ENCODE measurements at places on chromosomes 12 and 14.

GRCh38 chr14:72888636-72889201 is 5.2 kb downstream of the DPF3 start:
- no peak for DNase-seq

DNA sequence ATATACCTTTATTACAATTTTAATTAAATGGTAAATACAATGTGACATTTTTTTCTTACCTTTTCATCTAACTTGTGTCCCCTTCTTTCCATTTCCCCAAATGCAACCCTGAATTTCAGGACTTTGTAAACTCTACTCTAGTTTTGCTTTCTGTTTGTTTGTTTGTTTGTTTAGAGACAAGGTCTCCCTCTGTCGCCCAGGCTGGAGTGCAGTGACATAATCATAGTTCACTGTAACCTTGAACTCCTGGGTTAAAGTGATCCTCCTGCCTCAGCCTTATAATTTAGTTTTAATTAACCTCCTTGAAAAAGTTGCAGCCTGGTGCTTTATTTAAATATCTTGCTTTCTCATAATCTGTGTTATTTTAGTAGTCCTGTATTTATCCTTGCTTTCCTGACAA is 59.0 kb upstream of the MON2 start:
- DNase-seq = no peak

DNA sequence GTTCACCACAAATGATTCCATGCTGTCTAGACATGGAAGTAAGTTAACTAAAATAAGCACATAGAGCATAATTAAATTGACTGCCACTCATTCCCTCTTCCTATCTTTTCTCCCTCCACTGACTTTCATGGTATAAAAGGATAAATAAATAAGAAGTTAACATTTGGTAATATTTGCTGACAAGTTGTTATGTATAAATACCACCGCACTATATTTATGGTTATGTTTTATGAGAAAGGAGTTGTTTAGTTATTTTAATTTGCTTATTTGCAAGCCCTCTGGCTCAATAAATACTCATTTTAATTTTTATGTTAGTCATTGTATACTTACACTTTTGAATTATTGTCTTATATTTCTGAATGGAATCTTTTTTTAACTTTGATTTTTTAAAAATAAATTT is 113.5 kb downstream of the MIPOL1 start:
- no peak for DNase-seq

GRCh38 chr12:58378028-58378427 is 436.7 kb downstream of the ATP23 start:
- DNase-seq = no peak

DNA sequence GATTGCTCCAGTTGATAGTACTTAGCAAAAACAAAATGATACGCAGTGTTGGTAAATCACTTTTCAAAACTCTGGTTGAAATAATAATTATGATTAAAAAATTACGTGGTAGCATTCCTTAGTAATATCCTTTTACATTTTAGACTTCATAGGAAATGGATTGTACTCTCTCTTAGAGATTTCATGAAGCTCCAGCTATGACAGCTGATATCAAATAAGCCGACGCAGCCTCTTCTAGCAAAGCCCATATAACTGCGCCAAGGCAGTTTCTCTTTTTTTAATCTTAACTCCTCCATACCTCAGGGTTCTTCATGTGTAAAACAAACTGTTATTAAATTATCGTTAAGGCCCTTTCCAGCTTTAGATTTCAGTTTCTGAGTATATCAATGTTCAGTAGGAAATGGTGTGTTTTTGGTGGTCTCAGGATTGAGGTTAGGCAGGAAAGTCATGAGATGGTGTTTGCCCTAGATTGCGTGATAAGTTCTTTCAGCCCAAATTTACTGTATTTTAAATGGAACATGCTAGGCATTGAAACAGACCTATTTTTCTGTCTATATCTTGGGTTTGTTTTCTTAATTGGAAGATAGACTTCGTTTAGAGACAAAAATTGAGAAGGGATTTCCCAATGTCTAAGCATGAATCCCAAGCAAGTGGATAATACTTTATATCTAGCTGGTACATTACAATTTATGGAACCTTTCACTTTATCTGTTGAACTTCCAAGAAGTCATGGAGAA is 902 bp upstream of the CFL2 start:
- DNase-seq = no peak

DNA sequence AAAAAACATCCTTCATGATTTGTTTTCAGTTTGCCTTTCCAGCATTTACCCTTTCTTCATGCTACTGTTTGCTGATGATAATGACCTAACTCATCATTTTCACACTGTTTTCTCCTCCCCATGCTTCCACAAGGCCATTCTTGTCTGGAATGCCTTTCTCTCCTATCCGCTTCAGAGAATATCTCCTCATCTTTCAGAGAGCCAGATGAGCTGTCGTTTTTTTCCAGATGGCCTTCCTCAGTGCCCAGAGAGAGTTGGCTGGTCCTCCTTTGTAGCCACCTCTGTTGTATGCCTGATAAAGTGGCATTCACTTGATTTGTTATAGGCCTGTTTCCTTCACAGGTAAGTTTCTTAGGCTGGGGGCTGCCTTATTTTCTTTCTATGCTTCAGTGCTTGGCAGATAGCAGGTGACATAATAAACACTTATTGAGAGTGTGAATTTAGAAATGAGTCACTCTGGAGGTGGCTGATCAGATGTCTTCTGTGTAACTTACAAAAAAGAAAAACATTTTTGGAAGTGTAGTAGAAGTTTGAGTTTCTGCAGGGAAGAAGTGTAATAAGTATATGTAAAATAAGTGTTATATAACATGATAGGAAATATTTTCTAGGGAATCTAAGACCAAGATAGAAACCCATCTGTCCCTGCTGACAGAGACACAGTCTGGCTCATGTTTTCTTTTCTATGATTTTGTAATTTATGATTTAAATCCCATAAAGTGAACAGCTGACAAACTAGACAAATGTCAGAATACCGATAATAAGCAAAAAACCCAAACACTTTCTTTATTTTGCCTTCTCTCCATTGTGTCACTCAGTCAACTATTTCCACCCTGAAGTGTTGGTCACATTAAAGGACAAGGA is 174.5 kb downstream of the DACT1 start:
- no peak for DNase-seq

DNA sequence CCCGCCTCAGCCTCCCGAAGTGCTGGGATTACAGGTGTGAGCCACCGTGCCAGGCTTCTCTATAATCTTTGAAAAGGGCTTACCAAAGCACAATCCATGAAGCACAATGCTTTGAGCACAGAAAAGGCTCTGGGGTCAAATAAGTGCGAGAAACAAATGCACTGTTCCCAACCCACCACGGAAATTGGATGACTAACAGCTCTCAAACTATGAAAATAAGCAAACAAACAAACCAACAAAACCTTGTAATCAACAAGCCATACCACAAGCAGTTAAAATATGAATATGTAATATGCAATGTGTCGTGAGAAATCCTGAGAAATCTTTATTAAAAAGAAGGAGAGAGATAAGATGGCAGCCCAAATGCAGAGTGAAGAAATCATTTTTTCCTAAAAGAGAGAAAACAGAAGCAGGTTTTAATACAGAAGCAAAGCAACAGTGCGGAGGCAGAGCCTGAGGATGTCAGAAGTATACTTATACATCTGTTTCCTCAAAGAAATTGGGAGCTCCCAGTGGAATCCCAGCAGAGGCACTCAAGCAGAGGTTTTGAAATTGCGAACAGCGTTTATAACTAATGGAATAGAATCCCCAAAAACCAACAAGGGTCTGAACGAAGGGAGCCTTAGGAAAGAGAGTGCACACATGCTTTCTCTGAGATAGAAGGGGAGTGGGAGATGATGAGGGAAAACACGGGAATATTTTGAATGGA is 17.1 kb downstream of the SMCO2 start:
- no peak for DNase-seq

- DNase-seq = no peak
Observed at GRCh38 chr12:106704081-106704480, 70.4 kb upstream of the RIC8B start.

DNA sequence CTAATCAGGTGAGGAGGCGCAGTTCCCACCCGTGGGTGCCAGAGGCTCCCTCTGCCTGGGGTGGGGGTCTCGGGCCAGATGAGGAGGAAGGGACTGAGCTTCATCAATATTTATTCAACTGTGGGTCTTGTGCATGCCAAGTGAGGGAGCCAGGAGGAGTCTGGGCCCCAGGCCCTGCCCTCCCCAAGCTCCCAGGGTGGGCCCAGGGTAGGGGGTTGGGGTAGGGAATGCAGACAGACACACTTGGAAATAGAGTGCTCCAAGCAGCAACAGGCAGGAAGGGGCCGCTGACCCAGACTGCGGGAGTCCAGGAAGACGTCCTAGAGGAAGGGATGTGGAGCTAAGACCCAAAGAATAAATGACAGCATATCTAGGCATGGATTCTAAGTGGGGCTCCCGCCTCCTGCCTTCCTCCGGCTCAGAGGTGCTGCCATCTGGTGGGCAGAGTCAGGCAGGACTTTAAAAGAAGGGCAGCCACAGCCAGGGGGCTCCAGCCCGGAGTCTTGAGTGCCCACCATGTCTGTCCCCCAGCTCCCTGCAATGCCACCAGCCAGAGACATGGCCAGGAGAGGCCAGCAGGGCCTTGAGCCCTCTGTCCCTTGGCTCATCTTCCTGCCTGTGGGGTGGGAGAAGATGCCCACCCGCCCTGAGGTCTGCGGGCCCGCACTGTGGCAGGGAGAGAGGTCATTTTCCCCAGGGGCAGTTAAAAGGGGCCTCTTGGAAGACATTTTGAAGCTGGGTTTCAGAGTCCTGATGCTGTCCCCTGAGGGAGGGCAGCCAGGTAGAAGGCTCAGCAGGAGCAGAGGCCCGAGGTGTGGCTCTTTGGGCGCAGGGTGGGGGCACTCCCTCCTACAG is 70.1 kb downstream of the PHETA1 start:
- DNase-seq = peak; percentile 17

- no peak for DNase-seq
Observed at GRCh38 chr12:26239122-26239851, 43.9 kb downstream of the SSPN start.

- DNase-seq = peak; percentile 21
Observed at GRCh38 chr12:53499266-53500141, at the start of gene MAP3K12. MAP3K12 (minus strand) TSS chr12:53499458; CDS start chr12:53487391, 12,067 bp downstream.

GRCh38 chr12:76765598-76765997 is 1.7 kb downstream of the ZDHHC17 start:
- no peak for DNase-seq

GRCh38 chr14:72613231-72613974 is 280.5 kb downstream of the DPF3 start:
- no peak for DNase-seq

- no peak for DNase-seq
Observed at GRCh38 chr12:32062881-32063280, 43.8 kb upstream of the BICD1 start.

DNA sequence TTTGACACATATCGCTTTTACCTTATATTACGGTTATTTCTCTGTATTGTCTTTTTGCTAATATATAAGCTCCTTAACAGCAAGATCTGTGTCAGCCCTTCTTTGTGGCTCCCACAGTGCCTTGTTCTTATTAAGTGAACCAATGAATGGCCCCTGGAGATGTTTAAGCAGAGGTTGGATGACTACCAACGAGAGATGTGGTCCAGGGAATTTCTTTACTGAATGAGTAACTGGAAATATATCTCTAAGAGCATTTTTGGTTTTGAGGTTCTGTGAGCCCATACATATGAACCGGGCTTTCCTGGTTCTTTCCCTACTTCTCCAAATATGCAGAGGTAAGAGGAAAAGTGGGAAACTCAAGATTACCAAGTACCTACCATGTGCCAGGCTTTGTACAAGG is 23.5 kb downstream of the CALCOCO1 start:
- no peak for DNase-seq

DNA sequence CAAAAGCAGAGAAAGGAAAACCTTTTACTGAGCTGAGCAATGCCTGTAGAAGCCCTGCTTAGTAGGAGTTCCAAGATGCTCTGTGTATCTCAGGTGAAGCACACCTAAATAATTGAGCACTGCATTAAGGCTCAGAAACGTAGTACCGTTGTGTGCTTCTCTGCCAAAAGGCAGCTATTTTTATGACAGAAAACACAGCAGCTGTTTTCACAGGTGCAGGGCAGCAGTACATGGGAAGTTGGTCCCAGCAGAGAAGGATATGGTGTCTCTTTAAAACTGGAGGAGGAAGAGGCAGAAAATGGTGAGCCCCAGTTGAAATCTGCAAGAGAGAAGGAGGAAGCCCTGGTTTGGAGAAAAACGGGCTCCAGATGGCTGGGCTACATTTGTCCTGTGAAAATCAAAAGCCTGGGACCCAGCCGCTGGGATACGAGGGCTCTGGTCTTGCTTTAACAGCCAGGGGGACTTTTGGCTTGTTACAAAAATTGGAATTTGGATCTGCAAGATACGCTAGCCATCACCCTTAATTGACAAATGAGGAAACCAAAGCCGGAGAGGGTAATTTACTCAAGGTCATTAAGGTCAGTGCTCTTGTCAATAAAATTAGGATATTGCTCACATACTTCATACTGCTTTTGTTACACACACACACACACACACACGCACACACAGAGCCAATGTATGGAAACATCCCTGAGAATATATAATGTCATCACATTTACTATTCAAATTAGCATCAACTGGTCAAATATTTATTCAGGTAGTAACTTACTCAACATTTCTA is 27.3 kb downstream of the SPRING1 start:
- DNase-seq = no peak

DNA sequence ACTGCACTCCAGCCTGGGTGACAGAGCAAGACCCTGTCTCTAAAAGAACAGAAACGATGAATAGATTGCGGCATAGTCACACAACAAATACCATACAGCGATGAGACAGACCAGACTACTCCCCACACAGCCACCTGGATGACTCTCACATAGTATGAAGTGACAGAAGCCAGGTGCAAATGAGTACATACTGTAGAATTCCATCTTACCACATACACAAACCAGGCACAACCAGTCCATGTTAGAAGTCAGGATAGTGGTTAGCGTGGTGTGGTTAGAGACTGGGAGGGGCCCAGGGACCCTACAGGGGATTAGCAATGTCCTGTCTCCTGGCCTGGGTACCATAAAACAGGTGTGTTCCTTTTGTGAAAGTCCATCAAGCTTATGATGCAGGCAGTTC is 53.8 kb downstream of the FAM222A start:
- no peak for DNase-seq

DNA sequence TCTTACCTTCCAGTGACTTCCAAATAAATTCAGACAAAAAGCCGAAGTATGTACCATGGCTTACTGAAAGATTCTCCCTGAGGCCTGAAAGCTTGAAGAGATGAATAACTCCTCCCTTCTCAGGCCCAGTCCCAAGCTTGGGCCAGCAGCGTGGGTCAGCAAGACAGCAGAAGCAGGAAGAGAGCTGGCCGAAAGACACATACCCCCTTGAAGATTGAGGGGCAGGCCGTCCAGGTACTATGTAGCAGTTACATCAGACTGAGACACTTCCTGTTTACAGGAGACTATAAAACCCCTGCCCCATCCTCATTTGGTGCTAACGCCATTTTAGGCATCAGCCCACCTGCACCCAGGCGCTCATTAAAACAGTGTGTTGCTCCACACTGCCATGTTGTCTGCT is 15.0 kb downstream of the NDUFA12 start:
- no peak for DNase-seq

- no peak for DNase-seq
Observed at GRCh38 chr14:63470962-63471793, 72.0 kb downstream of the PPP2R5E start.

DNA sequence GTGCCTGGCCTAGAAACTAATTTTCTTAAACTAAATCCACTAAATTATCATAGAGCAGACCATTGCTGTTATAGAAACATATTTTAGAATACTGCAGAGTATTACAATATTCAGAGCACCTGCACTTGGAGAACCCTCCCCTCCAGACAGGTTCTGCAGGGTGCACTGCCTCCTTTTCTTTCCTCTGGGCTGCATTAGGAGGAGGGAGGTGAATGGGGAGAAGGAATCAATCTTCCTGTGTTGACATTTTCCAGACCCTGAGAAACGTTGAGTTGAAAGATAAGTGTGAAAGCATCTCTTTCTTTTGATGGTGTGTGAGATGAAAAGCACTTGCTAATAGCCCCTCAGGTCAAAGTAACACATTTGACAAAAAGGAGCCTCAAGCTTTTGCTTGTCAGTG is 7.3 kb downstream of the SYNE2 start:
- no peak for DNase-seq

All from stimulated activated CD8-positive, alpha-beta memory T cell treated with anti-CD3 and anti-CD28 coated beads, Interleukin-4, amount 100 ng/mL, for 4 hours (primary cell).